Stimulated activated CD8-positive, alpha-beta memory T cell treated with anti-CD3 and anti-CD28 coated beads, Interleukin-2, amount 100 ng/mL, for 1 hour (primary cell): ENCODE measurements at places on chromosomes 6 and 20.

DNA sequence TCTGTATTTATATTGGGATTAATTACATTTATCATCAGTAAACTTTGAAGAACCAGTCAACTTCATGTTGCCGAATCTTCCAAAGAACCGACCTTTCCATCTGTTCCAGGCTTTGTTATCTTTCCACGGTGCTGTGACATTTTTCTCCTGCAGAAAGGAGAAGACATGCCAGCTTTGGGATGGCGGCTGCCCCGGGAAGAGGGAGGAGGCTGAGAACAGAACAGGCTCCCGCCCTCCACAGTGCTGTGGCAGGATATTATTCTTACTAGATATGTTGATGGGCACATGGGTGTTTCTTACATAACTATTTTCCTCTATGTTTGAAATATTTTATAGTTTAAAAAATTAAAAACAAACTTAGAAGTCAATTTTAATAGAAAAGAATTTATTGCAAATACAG, 44.9 kb downstream of the GINS1 start:
- DNase-seq, result no peak

- no peak for DNase-seq
These were observed 3.3 kb upstream of the TAF4 start for GRCh38 chr20:62068997-62069396.

GRCh38 chr6:133070410-133071043, 170.6 kb upstream of the EYA4 start:
- no peak for DNase-seq

DNA sequence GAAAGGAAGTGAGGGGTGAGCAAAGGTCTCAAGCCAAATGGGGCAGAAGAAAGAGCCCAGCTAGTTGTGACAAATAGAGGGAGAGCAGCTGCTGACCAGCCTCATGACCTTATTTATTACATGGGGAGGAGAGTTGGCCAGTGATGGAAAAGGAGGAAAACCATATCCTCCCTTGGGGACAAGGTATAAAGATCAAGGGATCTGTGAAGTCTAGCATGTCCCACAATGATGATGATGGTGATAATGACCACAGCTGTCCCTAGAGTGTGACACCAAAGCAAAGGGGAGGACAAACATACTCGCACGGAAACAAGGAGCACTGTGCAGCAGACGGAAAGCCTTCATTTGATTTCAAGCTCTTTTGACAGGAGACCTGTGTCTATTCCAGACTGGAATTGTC, 190.4 kb upstream of the MCHR2 start:
- no peak for DNase-seq

GRCh38 chr6:136566851-136567250, 16.6 kb upstream of the MAP7 start:
- no peak for DNase-seq

- no peak for DNase-seq
These were observed 411.2 kb upstream of the SULF2 start for GRCh38 chr20:48196486-48196885.

DNA sequence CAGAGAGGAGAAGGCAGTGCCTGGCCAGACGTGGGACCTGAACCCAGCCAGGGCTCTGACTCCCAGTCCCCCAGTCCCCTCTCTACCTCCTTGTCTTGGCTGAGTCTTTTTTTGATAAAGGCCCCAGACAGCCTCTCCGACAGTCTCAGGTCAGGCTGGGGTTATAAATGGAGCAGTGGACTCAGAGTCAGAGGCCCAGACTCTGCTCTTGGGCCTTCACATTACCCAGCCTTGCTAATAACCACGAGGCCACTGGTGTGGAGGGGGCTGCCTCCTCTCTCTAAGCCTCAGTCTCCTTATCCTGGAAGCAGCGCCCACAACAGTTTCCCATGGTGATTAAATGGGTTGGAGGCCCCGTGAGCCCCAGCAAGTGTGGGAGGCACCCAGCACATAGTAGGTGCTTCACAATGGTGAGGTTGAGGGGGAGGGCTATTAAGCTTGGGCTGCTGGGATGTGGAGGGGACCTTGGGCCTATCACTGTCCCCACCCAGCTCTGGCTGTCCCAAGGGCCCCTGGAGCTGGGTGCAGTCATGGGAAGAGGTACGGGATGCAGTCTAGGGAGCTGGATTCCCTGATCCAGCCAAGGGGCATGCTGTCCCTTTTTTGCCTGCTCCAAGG, 35.7 kb downstream of the TGM2 start:
- no peak for DNase-seq

DNA sequence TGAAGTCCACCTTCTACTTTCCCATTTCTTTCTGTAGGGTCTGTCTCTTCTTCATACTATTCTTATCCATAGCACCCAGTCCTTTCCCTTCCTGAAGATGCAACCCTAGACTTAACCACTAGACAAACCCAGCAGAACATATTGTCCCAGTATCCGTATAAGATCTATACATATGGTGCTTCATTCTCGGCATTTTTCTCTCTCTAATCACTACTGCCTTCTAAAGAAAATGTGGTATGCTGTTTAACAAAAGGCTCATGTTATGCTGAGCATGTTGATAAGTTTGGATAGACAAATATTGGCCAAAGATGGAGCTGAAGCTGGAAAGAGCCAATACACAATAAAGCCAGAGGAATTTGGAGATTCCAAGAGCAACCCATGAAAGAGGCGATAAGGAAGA, 212.6 kb downstream of the MAFB start:
- no peak for DNase-seq

DNA sequence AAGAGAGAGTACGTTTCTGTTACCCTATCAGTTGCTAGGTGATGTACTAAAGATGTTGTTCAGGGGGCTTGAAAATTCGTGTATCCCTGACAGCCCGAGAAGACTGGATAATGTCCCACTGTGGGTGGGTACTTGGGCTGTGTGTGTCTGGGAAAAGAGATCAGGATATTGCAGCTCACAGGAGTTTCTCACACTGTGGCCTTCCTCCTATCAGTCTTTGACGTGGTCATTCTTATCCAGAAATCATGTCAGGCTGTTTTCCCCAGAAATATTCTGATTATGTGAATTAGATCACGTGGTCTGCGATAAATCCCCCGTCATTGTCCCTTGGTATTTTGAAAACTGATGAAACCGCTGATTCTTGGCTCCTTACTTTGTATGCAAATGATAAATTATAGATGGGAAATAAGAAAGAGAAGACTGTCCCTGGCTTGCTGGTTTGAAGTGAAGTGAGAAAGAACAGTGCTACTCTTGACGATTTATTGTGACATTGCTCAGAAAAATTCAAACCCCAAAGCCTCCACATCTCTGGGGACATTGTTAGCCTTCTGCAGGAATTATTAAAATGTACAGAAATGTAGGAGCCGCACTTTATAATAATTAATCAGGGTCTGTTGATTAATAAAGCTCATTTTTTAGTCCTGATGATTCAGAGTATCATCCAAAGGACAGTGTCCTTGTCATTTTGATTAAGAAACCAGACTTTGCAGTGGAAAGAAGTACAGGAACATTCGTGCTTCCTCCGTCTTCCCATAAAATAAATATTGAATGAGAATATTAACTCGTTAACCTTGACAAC, 167.5 kb upstream of the TSHZ2 start:
- no peak for DNase-seq

DNA sequence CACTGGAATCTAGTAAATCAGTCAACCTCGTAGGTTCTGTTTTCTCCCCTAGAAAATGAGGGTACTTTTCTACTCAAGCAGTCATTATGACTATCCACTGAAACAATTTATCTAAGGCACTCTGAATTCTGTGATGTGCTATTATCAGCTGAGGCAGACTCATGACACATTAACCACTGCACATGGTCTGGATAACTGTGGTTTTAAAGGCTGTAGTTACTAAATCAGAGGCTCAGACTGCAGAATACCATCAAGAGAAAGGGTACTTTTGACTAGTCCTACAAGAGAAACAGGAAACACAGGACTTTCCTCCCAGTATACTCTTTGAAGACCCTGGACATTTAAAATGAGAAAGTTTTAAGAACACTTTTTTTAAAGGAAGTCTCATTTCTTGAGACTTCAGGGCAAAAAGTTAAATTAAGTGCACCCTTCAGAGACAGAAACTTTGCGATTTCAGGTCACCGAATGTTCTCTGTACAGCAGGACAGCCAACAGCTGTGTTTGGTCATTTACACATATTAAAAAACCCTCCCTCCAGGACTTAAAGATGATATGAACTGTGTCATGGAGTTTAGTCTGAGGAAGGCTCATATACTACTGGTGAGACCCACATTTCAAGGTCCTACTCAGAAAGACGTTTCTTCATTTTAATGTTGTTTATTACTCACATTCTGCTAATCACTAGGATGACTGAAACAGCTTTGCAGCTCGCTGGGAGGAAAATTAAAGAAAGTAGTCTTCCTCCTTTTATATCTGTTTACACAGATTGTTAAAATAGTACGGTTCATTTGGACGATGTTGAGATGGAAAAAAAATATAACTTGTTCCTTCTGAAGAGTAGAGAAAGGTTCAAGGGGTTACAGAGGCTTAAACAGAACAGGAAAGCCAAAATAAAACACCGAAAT, 19.9 kb downstream of the ATXN1 start:
- no peak for DNase-seq

DNA sequence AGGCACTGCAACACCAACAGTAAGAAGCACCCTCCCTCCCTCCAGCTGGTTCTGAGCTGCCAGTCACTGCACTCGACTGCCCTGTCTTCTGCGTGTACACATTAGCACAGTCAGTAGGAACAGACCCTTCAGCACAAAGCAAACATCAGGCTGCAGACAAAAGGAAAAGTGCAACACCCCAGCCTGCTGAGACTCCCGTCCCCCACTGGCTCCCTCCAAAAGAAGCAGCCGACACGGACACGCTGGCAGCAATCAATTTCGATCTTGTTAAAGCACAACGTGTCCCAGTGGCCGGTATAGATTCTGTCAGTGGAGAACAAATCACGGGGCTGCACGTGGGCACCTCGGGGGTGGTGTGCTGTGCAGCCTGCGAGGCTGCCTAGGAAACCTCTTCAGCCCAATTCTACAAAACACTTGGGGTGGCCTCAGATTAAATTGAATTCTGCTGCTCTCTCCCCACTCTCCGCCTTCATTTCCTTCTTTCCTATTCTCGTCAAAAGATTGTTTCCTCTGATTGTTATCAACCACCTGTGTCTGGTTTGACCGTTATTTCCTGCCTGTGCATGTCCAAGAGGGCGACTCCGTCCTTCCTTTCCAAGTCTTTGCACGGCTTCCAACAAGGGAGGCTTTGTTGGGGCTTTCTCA, 38.7 kb downstream of the TRAF3IP2 start:
- DNase-seq, result no peak

- no peak for DNase-seq
These were observed 6.6 kb downstream of the SIRPB2 start for GRCh38 chr20:1484438-1485116.

DNA sequence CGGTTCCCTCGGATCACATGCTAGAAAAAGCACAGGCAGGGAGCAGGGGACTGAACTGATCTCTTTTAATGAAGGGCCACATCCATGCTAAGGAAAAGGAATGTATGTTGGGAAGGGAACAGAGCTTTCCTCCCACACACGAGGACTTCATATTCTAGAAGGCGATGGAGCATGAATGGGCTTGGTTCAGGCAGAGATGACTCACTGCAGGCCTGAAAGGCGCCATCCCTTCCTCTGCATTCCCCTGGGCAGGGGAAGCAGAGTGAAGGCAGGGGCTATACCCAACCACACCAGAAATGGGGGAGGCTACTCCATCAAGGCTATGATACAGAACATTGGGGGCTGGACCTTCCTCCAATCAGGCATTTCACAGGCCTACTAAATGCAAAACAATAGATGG, 30.6 kb downstream of the ELMO2 start:
- no peak for DNase-seq

GRCh38 chr6:53119349-53119748, 29.3 kb downstream of the GCM1 start:
- no peak for DNase-seq

GRCh38 chr6:6620766-6621425, 32.4 kb downstream of the LY86 start:
- no peak for DNase-seq

GRCh38 chr20:7985916-7986315, 33.6 kb downstream of the TMX4 start:
- no peak for DNase-seq

DNA sequence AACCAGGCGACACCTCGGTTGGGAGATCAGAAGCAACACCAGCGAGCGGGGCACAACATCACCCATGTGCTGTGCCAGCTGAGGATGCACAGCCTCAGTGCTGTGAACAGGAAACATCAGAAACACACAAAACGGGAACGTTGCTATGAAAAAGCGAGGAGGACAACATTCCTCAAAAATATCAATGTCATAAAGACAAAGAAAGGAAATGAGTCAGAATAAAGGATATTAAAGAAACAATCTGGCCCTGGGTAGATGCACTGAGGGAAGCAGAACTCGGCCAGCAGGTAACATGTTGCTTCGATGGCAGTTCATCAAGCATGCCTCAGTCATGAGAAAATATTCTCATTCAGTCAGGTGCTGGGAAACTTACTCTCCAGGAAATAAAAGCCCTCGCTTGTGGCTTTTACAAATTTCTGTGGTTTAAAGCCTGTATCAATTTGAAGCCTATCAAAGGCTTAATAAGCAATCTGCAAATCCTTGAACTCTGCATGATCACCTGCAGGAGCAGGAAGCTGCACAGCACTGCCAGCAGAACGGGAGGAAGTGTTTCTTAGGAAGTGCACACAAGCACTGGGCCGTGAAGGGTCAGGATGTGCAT, 77.5 kb downstream of the GINS1 start:
- no peak for DNase-seq

DNA sequence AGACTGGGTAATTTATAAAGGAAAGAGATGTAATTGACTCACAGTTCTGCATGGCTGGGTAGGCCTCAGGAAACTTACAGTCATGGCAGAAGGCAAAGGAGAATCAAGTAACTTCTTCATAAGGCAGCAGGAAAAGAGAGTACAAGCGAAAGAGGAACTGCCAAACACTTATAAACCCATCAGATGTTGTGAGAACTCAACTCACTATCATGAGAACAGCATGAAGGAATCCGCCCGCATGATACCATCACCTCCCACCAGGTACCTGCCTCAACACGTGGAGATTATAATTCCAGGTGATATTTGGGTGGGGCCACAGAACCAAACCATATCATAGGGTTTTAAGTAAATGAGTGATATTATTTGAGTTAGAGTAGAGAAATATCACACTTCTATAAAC, 189.3 kb downstream of the TSHZ2 start:
- no peak for DNase-seq

GRCh38 chr6:11368760-11369159, 136.3 kb upstream of the NEDD9 start:
- no peak for DNase-seq

DNA sequence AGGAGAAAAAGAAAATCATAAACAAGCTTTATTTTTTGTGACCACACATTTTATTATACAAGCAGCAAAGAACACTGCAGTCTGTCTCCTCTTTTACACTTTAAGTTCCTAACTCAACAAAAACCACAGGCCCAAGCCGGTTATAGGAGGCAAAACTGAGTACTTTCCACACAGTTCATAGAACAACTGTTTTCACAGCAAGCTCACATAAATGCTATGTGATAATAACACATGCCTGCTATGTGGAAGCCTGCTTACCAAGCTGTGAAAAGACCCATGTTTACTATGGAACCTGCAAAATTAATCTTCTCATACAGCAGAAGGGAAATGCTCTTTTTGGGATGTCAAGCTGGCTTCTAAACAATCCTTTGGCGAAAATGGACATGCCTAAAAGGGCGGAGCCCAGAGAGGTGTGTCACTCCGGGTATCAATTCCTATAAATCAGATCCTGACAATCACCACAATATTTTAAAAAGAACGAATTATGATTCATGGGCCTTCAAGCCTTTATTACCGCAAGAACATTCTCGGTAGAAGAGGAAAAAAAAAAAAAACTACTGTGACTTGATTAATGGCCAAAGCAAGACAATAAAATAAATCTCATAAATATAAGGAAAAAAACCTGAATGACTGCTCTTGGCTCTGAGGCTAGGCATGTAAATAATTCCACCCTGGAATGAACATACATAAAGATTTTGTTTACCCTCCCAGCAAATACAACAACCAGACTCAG, 2.6 kb downstream of the TRERF1 start:
- DNase-seq, result no peak
